ENCODE measurements at places on chromosomes 1 and 21.

GRCh38 chr21:24217151-24217550 lies 1390.1 kb downstream of the MRPL39 start:
- no peak for DNase-seq

GRCh38 chr1:63946866-63947491 lies 173.2 kb downstream of the ROR1 start:
- DNase-seq = no peak

- no peak for DNase-seq
Measured at GRCh38 chr1:214476229-214476985, 75.0 kb downstream of the PTPN14 start.

- no peak for DNase-seq
Measured at GRCh38 chr1:72119491-72119890, 162.8 kb downstream of the NEGR1 start.

All from inflammatory macrophage treated with lipopolysaccharide for 4 hours (primary cell).